Tibial nerve (tissue), 4 donors: ENCODE measurements at places on chromosomes 1 and 21.
A peak's percentile ranks its signal among the peaks of the same experiment; 100 is the strongest.

DNA sequence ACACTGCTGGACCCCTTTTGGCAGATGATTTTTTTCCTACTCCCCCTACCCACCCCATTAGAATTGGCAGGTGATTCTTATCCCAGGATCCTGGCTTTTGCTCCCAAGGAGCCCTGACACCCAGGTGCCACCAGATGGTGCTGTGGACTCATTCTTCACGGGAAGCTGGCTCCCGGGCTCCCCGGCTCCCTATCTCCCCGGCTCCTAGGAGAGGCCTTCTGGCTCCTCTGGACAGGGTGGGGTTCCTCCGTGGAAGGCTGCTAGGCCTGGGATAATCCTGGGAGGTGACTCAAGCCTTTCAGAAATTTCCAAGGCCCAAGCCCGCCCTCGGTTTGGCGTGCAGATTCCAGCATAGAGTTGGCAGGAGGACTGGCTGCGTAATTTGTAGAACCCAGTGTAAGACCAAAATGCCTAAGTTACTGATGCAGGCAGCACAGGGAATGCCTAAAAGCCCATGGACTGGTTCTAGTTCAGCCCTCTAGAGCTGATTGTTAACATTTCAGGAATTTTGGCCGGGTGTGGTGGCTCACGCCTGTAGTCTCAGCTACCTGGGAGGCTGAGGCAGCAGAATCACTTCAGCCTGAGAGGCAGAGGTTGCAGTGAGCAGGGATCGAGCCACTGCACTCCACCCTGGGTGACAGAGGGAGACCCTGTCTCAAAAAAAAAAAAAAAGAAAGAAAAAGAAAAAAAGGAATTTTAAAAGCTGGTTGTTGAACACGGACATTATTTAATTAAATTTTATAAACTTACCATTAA, 6.8 kb upstream of the BSDC1 start:
- peak; percentile 72 for DNase-seq
- no peak overlapping the region for H3K4me3 ChIP-seq
- H3K36me3 ChIP-seq = no peaks in the 10 kb centered on the region
- H3K27me3 ChIP-seq = no peaks in the 10 kb centered on the region
- H3K27ac ChIP-seq = peak overlapping the region; percentile 54
- no peaks in the 10 kb centered on the region for H3K4me1 ChIP-seq

DNA sequence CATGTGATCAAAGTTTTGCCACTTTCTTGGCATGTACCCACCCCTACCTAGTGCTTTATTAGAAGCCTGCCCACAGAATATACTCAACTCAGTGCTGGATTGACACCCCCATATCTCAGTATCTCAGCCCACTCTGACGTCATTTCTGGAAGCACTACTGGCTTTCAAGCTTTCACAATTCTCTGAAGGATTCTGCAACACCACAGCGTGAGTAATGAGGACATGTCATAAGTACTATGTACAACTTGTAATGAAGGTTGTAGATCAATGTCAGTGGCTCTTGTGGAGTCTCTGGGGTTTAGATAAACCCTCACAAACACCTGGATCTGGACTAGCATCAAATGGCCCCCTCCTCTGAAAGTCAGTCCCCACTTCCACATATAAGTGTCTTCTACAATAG, 57.2 kb downstream of the TNFSF4 start:
- no peaks in the 10 kb centered on the region for H3K27me3 ChIP-seq
- no peaks in the 10 kb centered on the region for H3K36me3 ChIP-seq
- H3K27ac ChIP-seq = no peak overlapping the region
- no peaks in the 10 kb centered on the region for H3K4me1 ChIP-seq
- no peak overlapping the region for H3K4me3 ChIP-seq
- DNase-seq = no peak

DNA sequence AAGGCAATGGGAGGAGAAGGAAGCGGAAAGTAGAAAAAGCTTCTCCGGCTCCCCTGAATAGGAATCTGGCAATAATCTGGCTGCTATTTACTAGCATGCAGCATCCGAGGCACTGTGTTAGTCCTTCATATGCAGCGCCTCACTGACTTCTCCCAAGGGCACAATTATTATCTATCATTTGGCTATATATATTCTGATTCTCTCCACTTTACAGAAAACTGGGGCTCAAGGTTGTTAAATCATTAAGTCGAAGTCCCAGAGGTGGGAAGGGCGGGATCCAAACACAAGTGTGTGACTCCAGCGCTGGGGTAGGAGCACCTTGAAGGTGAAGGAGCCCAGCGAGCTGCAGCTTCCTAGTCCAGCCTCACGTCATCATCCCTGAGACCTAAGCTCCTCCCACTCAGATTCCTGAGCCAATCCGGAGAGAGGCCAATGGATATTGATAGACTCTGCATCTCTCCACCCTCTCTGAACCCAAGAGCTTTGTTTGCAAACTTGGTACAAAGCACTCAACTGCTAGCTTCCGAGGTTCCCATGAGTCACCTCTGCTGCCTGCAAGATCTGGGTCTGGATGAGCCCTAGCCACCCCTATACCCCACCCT, 16.6 kb upstream of the EYA3 start:
- no peak for DNase-seq
- no peak overlapping the region for H3K4me3 ChIP-seq
- H3K27ac ChIP-seq = no peak overlapping the region

GRCh38 chr1:11333631-11334030, 60.6 kb downstream of the UBIAD1 start:
- no peak overlapping the region for H3K27ac ChIP-seq
- no peak for DNase-seq
- peaks cover 6% of the 10 kb centered on the region for H3K4me1 ChIP-seq
- H3K4me3 ChIP-seq = no peak overlapping the region
- H3K27me3 ChIP-seq = no peaks in the 10 kb centered on the region
- H3K36me3 ChIP-seq = no peaks in the 10 kb centered on the region

DNA sequence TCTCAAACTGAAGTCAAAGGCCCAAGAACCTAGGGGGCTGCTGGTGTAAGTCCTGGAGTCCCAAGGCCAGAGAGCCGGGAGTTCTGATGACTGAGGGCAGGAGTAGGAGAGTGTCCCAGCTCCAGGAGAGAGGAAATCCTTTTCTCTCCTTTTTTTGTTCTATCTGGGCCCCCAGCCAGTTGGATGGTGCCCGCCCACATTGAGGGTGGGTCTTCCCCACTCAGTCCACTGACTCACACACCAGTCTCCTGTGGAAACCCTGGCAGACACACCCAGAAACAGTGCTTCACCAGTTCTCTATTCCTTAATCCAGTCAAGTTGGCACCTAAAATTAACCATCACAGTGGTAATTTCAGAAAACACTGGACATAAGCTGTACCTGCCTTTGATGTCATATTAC, 12.7 kb upstream of the WDR26 start:
- DNase-seq = no peak
- H3K4me1 ChIP-seq = no peaks in the 10 kb centered on the region
- no peak overlapping the region for H3K27ac ChIP-seq

DNA sequence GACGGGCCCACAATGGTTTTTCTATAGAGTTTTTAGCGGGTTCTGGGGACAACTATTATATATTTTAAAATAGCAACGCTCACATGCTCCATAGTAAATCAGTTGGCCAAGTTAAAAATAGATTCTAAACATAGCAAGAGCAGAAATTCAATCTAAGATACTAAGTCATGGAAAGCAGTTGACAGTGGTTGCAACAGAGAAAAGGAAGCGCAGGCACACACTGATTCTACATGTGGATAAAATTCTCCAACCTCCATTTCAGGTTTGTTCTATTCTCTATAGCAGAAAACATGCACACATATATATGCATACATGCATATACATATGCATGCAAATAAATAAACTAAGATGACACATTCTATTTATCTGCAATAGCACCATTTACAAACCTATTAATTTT, 89.6 kb upstream of the HNRNPU start:
- no peaks in the 10 kb centered on the region for H3K36me3 ChIP-seq
- no peak overlapping the region for H3K4me3 ChIP-seq
- H3K27me3 ChIP-seq = no peaks in the 10 kb centered on the region
- H3K4me1 ChIP-seq = no peaks in the 10 kb centered on the region

DNA sequence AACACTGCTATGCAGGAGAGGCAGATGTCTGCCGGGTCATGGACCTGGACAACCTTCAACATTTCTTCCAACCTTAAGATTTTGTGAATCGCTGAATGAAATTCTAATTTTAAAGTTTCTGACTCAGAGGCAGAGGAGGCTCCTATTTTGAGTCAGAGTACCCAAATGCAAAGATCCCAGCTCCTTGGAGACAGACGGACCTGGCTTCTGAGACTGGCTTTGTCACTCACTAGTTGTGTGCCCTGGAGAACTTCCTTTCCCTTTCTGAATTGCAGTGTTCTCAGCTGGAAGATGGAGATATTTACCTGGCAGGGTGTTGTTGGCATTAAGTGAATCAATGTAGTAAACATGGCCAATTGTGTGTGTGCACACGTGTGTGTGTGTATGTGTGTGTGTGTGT, 51.9 kb downstream of the IER5 start:
- no peak for DNase-seq
- H3K27me3 ChIP-seq = no peaks in the 10 kb centered on the region

GRCh38 chr1:213724640-213725536, 262.9 kb upstream of the PROX1 start:
- H3K4me1 ChIP-seq = no peaks in the 10 kb centered on the region
- H3K4me3 ChIP-seq = no peak overlapping the region
- H3K27ac ChIP-seq = no peak overlapping the region
- H3K36me3 ChIP-seq = no peaks in the 10 kb centered on the region
- peak; percentile 27 for DNase-seq

DNA sequence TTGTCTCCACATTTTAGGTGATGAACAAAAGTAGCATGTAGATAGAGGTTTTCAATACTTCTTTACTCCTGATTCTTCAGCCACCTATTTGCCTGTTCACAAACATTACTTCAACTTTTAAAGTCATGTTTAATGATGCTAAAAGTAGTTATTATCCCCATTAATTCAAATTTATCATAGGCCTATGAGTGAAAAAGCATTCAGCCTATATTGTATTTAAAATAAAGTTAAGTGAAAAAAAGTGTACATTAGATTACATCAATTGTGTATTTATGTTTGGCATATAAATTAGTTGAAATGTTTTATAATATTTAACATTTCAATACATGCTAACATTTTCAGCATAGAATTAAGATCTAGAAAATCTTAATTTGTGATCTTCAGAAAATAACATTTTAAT, 10.5 kb downstream of the CDKN2C start:
- no peak for DNase-seq
- peak overlapping the region; percentile 89 for H3K27ac ChIP-seq
- no peaks in the 10 kb centered on the region for H3K4me1 ChIP-seq
- no peaks in the 10 kb centered on the region for H3K27me3 ChIP-seq

- peak; percentile 19 for DNase-seq
- H3K36me3 ChIP-seq = no peaks in the 10 kb centered on the region
- H3K27me3 ChIP-seq = no peaks in the 10 kb centered on the region
- no peaks in the 10 kb centered on the region for H3K4me1 ChIP-seq
Observed at GRCh38 chr1:82565146-82565545, 764.4 kb downstream of the ADGRL2 start.

DNA sequence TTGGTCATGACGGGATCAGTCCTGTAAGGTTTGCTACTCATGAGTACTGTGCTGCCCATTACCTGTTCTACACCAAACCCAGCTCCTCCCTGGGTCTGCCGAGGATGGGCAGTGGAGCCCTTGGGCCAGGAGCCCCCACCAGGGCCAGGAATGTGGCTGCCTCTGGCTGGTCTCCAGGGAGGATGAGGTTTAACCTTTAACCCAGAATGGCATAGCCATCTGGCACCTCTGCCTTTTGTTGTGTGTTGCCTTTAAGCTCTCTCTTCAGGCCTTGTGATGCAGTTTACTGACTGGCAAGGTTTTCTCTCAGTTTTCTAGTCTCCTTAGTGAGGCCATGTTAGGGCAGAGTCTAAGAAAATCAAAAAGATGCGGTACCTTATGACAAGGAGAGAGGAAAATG, 38.6 kb downstream of the SIPA1L2 start:
- no peak overlapping the region for H3K4me3 ChIP-seq
- DNase-seq = no peak
- no peaks in the 10 kb centered on the region for H3K36me3 ChIP-seq
- peak overlapping the region; percentile 5 for H3K27ac ChIP-seq

DNA sequence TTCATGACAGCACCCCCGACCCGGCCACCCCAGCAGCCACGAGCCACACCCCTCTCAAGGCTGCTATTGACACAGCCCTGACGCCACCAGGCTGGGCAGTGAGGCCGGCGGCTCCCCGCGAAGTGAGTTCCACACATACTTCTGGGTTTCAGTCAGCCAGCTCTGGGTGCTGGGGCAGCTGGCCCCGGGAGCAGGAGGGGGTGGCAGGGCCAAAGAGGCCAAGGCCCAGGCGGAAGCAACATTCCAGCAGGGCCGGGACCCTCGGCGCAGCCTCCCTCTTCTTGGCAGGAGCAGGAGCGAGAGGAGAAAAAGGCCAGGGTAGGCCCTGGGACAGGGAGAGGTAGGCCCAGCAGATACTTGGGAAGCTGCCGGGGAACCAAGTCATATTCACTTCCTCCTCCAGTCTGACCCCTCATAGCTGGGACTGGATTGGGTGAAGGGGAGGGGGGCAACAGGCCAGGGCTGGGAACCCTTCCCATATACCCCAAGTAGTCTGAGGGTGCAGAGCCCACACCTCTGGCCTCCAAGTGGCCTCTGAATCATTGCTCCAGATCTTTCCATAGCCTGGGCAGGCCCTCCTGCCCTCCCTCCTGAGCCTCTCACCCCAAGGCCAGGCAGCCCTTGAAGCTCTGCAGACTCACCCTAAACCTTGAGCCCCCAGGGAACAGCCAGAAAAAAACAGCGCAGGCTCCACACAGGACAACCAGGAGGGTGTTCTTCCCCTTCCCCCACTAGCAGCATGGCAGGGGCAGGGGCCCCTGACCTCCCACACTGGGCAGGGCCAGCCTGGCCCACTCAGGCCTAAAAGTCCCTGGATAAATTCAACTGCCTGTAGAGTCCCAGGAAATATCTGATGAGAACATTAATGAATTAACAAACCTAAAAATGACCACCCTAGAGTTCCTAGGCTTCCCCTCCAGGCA, 5.7 kb downstream of the HSPG2 start:
- peak overlapping the region; percentile 9 for H3K4me3 ChIP-seq
- H3K27ac ChIP-seq = peak overlapping the region; percentile 95
- H3K36me3 ChIP-seq = no peaks in the 10 kb centered on the region

DNA sequence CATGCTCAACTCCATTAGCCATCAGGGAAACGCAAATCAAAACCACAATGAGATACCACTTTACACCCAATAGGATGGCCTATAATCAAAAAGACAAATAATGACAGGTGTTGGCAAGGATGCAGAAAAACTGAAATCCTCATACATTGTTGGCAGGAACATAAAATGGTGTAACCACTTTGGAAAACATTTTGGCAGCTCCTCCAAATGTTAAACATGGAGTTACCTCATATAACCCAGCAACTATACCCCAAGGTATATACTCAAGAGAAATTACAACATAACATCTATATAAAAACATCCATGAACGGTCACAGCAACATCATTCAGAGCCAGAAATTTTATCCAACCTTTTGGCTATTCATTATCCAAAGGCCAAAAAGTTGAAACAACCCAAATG, 11.6 kb downstream of the EIF4G3 start:
- H3K36me3 ChIP-seq = no peaks in the 10 kb centered on the region
- no peaks in the 10 kb centered on the region for H3K27me3 ChIP-seq
- no peaks in the 10 kb centered on the region for H3K4me1 ChIP-seq
- no peak overlapping the region for H3K27ac ChIP-seq
- H3K4me3 ChIP-seq = no peak overlapping the region
